ENCODE measurements at places on chromosomes 1 and 21.

GRCh38 chr21:35016517-35017188 is 32.4 kb downstream of the RUNX1 start:
- no peak for DNase-seq

DNA sequence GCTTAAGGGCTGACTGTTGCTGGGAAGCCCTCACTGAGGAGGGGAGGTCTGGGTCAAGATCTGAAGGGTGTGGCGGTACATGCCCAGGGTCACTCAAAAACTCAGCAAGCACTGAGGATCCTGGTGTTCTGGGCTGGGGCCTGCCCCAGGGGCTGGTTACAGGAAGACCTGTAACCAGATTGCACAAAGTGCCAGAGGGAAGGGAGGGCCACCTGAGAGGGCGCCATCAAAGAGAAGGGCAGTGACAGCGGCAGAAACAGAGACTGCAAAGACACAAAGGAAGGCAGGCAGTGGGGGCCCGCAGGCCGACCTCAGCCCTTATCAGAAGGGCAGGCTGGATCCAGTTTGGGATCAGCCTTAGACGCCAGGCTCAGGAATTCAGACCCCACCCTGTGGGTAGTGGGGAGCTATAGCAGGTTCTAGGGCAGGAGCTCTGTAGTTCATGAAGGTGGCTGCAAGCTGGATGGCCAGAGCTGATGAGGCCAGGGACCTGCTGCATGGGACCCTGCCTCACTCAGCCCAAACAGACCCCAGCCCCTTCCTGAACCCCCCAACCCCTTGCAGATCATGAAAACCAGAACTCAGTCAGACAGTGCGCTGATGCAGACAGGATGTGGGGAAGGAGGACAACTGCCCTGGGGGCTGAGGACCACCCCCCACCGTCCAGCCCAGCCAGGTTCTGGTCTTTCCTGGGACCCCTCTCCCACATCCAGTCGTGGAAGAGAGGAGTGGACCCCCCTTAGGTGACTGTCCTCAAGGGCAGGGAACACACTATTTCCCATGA is 3.9 kb downstream of the SH2D5 start:
- DNase-seq, result peak; percentile 4

GRCh38 chr1:114079596-114080190 is 74.0 kb downstream of the SYT6 start:
- DNase-seq, result no peak

DNA sequence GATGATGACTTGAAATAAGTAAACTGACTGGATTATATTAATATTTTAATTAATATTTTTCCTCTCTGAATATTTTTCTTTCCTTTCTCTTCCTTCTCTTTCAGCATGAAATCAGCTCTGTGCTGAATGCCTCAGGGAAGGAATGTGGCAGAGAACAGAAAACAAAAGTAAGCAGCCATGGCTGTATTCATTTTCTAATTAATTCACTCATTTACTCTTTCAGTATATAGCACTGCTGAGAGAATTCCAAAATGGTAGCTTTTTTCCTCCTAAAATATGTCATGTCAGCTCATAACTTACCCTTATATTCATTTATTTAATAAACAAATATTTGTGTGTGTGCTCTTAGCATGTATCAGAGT is 522.5 kb downstream of the PTPRC start:
- DNase-seq, result no peak

DNA sequence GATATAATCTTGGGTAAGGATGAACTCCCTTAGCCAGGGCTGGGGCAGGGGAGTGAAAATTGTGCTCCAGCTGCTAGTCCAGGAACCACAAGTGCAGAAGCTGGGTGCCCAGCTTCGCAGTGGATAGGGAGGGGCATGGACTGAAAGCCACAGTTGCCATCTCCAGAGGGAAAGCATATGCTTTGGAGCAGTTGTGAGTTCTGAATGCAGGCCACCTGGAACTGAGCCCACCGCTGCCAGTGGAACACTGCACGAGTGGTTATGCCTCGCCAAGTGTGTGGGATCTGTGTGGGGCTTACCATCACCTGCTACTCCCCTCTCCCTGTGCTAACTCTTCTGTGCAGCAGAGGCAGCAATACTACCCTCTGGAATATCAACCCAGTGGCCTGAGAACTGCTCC is 158.4 kb upstream of the DPT start:
- DNase-seq, result no peak

GRCh38 chr1:247417831-247418230 is 1.9 kb downstream of the NLRP3 start:
- DNase-seq, result no peak

GRCh38 chr1:1684031-1684681 is 8.4 kb downstream of the SLC35E2B start:
- no peak for DNase-seq

GRCh38 chr1:107965110-107965991 is at the start of gene VAV3:
TSS of gene VAV3 (minus strand) at chr1:107965180. CDS start at chr1:107964869, 311 bp downstream.
- DNase-seq, result peak; percentile 79

DNA sequence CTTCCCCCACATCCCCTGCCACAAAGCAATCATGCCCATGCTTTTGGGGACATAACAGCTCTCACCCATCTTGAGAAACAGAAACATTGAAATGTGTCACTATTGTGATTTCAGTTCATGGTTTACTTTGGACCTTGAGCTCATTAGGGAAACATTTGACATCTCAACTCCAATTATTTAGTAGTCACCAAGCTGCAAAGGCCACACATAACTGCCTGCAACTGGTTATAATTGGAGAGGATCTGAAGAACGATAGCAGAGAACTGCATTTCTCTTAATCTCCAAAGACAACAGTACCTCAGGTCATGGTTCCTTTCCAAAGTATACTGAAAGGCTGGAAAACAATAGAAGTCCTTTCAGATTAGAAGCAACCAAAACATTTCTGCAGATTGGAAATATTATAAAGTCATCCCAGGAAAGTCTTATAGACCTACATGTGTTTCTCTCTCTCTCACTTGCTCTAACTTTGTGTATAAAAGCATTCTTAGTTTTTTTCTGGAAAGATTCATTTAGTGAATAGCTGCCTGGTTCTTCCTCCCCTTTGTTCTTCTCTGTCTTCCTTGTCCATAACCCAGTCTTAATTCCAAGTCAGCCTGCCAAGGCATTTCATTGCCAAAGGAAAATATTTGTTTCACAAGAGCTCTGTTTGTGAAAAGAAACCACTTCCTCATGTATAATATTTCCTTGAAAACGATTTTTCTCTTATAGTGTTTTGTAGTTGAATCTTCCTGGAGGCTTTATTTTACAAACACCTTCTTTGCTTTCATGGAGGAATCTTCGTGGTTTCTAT is 426.8 kb downstream of the ADGRL2 start:
- no peak for DNase-seq

- no peak for DNase-seq
Measured at GRCh38 chr21:46550116-46550941, 54.6 kb downstream of the S100B start.

DNA sequence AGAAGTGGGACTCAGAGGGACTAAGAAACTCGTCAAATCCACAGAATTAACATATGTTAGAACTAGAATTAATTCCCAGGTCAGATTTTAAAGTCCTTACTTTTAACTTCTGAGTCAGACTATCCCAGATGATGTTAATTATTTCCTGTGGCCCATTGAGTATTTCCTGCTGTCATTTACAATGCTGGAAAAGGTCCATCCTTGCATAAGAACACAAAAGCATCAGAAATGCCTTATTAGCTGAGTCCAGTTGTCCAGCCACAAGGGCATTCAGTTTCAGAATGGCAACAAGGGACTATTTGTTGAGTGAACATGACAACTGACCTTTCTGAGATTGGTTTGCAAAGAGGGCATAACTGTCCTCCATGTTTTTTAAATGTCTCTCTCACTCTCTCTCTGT is 16.5 kb upstream of the HIVEP3 start:
- DNase-seq, result no peak

- DNase-seq, result no peak
Measured at GRCh38 chr1:100449477-100449876, 88.5 kb upstream of the GPR88 start.

- DNase-seq, result no peak
Measured at GRCh38 chr1:117046781-117047180, 13.3 kb upstream of the TTF2 start.

- no peak for DNase-seq
Measured at GRCh38 chr1:17134034-17134433, 14.8 kb upstream of the PADI2 start.

DNA sequence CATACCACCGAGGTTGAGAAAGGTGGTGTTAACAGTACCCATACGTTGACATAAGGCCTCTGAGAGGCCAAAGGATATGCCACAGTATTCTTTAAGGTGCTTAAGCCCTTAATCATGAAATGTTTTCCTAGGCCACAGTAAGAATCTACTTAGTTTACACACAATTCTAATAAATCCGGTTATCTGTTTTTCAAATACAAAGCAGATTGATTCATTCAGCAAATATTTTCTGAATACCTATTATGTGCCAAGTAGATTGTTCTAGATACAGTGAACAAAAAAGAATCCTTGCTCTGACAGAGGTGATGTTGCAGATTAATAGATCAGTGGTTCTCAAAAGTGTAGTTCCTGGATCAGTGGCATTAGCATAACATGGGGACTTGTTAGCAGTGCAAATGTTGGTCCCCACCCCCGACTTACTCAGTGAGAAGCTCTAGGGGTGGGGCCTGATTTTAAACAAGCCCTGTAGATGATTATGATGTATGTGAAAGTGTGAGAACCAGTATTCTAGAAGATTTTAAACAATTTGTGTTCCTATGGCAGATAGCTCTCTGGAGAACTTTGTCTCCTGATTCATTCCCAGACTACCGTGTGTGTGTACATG is 61.6 kb downstream of the NFIA start:
- DNase-seq, result no peak

- peak; percentile 64 for DNase-seq
Measured at GRCh38 chr1:21904704-21905520, 32.2 kb downstream of the HSPG2 start.

DNA sequence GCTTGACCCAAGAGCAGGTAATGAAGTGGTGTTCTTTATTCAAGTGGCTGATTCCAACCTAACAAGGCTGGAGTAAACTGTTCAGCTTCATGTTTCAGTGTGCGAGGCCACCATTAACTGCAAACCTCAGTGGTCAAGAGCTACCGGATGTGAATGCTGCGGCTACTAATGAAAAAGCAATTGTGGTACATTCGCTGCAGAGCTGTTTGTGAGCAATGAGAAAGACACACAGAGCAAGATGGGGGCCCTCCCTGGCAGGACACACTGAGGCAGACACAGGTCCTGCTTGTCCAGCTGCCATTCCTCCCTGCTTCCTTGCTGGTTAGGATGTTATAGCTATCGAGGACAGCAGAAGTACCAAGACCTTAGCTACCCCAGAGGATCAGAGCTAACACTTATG is 26.1 kb downstream of the SYF2 start:
- no peak for DNase-seq

DNA sequence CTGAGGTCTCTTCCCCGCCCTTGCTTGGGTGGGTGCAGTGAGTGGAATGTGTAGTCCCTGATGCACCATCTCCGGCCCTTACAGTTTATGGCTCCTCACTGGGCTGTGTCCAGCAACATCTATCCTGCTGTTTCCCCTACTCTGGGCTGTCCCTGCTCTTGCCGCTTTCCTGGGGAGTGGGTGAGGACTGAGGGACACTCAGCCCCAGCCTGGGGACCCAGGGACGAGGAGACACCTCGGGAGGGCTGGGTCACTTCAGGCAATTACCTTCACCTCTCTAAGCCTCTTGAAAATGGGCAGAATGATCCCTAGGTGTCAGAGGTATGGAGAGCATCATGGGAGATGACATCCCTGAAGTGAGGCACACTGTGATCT is 13.6 kb upstream of the LRP8 start:
- no peak for DNase-seq

GRCh38 chr1:228882771-228883450 is 147.6 kb downstream of the RHOU start:
- DNase-seq, result no peak

DNA sequence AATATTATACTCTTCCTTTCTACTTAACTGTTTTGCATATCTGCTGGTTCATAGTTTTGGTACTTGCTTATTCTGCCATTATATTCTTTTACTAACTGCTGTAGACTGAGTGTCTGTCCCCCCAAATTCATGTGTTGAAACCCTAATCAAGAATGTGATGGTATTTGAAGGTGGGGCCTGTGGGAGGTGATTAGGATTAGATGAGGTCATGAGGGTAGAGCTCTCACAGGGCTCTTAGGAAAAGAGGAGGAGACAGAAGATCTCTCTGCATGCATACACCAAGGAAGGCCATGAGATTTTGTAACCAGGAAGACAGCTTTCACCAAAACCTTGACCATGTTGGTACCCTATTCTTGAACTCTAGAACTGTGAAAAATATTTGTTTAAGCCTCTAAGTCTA is 354.1 kb upstream of the B3GALT2 start:
- DNase-seq, result no peak

- DNase-seq, result no peak
Measured at GRCh38 chr21:31837618-31838390, 35.0 kb upstream of the HUNK start.

DNA sequence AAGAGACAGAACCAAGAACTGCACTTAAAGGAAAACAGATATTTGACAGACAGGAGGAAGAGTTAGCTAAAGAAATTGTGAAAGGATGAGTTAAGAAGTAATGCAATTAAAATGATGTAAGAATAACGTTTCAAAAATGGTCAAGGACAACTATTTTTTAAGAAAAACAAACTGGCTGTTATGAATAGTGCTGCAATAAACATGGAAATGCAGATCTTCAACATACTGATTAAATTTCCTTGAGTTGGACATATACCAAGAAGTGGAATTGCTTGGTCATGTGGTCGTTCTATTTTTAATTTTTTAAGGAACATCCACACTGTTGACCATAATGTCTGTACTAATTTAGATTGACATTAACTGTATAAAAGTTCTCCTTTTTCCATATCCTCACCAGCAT is 23.1 kb upstream of the PHTF1 start:
- DNase-seq, result no peak

- DNase-seq, result no peak
Measured at GRCh38 chr1:24504560-24504959, 1.9 kb downstream of the RCAN3 start.

DNA sequence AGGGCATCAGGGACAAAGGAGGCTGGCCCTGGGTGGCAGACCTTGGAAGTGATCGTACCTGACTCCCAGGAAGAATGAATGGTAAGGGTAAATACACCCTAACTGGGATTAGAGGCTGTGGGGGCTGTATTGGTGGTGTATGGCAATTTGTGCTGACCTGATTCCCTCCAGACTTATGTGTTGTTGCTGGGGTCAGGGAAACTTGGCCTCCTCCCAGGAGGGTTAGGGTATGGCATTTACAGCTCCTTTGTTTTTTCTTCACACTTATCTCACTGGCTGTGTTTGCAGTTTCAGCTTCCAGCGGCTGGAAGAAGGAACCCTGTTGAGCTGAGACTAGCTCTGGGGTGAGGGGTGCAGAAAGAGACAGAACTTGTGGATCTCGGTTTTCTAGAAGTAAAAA is 8.2 kb downstream of the VANGL1 start:
- no peak for DNase-seq

GRCh38 chr1:91937613-91938012 is 11.6 kb upstream of the BRDT start:
- no peak for DNase-seq

GRCh38 chr1:207935166-207935583 is 24.2 kb upstream of the CD34 start:
- DNase-seq, result no peak

GRCh38 chr1:100360790-100361510 is 8.6 kb downstream of the CDC14A start:
- DNase-seq, result peak; percentile 62

All from AG08396 (cell line).